ENCODE measurements at places on chromosomes 11 and 22.

GRCh38 chr11:69504576-69505335 is 23.3 kb downstream of the LINC01488 start:
- DNase-seq = no peak

GRCh38 chr11:102172127-102172848 is 62.0 kb downstream of the YAP1 start:
- DNase-seq = no peak

- no peak for DNase-seq
Measured at GRCh38 chr11:128294001-128294670, 293.2 kb downstream of the ETS1 start.

DNA sequence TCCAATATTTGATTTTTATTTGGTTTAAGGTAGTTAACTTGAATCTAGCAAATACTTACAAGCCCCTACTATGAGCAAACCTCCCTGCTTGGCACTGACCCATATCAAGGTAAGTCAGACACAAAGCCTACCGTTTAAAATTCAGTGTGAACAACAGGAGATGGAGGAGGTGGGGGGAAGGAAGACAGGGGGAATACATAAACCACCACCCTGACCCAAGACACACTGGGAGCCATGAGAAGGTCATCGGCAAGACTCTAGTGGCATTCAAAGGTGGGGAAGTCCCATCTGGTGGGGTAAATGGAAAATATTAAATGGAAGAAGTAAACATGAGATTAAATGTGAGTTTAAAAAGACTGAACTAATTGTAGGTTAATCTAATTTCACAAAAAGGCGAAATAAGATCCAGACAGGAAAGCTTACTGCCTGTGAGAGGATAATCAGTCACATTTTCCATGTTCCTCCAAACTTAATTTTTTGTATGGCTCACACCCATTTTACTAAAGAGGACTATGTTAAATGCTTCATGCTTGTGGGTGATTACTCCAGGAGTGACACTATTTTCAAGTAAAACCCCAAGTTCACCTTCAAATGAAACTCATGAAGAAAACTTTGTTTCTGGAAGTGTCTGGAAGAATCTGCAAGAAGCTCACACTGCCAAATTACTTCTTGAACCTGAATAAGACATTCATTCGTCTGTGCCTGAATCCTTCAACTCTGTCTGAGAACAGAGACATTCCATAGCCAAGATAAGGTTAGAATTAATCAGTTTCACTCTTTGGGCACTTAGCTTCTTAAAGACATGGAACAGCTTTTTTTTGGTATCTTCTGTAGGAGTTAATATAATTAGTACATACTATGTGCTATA is 51.7 kb downstream of the PITPNB start:
- DNase-seq = no peak

GRCh38 chr11:123083623-123084029 is 21.7 kb upstream of the HSPA8 start:
- no peak for DNase-seq

GRCh38 chr11:95688501-95689222 is 100.9 kb downstream of the FAM76B start:
- no peak for DNase-seq

DNA sequence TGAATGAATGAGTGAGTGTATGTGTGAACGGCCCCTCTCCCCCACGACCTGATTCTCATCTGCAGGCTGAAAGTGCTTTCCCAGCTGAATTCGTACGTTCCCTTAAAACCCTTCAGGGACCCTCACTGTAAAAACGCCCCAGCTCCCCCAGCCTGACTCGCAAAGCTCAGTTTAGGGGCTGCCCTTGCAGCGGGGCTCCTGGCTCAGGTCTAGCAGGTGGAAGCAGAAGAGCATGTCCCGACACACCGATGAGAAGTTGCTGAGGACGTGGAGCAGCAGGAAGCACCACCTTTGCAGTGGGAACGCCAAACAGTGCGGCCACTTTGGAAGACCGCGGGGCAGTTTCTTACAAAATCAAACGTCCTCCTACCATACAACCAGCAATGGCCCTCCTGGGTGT is 3.6 kb upstream of the MRPL23 start:
- no peak for DNase-seq

DNA sequence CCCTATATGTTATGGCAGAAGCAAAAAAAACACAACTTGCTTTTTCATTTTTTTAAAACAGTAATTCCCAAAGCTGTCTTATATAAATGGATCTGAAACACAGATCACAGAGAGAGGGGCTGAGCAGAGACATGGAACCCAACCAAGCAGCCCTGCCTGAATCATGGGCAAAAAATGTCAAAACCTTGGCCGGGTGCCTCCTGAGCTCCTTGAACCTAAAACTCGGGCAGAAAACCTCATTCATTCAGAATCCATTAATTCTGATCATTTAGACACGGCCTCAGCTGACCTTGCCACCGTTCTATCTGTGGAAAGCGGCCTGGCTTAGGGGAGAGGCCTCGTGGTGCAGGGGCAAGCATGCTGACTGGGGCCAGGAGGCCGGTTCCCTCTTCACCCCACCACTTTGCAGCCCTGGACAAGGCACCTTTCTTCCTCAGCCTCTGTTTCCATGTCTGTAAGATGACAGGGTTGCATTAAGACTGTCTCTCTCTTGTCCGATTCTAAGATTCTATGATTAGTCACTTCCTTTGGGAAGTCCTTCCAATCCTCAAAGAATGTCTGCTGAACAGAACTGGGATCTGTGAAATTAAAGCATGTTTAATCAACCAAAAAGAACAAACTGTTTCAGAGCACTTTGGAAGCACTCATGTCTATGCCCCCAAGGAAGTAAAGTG is 26.0 kb downstream of the TENM4 start:
- no peak for DNase-seq

DNA sequence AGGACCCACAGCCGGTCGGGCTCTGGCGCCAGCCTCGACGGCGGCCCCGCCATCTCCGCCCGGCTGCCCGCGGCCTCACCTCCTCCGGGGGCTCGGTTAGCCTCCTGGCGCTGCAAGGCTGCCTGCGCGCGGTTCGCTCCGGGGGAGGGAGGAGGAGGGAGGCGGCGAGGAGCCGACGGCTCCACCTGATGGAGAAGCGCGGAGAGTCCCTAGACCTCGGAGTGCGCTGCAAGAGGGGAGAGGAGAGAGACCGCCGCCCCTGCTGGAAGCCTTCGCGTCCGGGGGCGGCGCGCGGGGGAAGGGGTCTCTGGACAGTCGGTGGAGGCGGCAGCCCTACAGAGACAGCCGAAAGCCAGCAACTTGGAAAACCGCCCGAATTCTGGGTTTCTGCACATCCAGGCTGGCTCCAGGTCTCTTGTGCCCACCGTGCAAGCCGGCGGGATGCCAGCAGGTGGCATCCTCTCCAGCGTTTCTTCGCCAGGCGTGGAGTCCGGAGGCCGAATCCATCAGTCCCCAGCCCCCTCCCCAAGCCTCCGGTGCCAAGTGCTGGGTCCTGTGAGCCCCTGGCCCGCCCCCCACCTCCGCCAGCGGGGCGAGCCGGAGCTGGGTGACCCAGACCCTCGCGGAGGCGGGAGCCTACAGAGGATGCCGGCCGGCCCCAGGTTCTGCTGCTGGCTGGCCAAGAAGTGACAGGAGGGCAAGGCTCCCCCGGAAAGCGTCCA is 2.9 kb upstream of the KIRREL3 start:
- peak; percentile 47 for DNase-seq

- DNase-seq = no peak
Measured at GRCh38 chr22:36480941-36481392, 473 bp downstream of the TXN2 start.

- no peak for DNase-seq
Measured at GRCh38 chr11:1301220-1302000, 8.0 kb downstream of the TOLLIP start.

DNA sequence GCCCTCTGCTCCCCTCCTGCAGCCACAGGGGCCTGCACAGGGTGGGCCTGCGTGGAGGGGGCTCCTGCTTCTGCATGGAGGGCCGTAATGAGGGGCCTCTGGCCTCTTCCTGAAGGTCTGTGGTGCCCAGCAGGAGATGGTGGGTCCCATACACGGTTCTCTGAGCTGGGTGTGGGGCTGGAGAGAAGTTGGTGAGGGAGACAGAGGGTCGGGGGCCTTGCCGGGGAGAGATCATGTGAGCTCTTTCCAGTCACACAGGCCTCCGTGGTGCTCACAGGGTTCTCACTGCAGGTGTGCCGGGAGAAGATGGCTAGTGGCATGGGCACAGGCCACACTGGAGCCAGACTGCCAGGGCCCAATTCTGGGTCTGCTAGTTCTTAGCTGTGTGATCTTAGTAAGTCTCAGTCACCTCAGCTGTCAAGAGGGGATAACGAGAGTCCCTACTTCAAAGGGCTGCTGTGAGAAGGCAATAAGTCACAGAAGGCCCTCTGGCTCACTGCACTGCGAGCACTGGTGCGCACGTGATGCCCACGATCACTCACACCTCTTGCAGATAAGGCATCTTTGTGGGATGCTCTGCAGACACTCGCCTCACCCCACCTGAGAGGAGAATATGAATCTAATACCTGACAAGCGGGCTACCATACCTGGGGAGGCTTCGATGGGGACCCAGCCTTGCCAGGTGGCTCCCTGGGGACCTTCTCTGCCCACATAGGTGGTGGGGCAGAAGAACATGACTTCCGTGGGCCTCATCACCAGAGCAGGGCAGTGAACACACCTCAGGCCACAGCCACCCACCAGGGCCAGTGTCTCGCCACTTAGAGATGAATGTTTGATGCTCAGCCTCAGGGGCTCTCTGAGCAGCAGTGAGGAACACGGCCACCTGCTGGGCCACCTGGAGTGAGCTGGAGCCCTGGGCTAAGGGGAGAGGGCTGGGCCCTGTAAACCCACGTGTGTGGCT is 14.5 kb downstream of the KCNC1 start:
- DNase-seq = no peak

DNA sequence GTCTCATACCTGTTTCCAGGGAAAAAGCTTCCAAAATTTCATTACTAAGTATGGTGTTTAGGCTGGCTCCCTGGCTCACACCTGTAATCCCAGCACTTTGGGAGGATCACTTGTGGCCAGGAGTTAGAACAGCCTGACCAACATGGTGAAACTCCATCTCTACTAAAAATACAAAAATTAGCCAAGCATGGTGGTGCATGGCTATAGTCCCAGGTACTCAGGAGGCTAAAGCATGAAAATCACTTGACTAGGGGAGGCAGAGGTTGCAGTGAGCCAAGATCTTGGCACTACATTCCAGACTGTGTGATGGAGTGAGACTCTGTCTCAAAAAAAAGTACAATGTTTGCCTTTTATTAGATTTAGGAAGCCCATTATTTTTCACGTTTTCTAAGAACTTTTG is 331.5 kb upstream of the CCDC90B start:
- no peak for DNase-seq

GRCh38 chr11:3147257-3147619 is 17.9 kb downstream of the OSBPL5 start:
- no peak for DNase-seq

- DNase-seq = no peak
Measured at GRCh38 chr11:44970293-44970692, 19.6 kb upstream of the TP53I11 start.

DNA sequence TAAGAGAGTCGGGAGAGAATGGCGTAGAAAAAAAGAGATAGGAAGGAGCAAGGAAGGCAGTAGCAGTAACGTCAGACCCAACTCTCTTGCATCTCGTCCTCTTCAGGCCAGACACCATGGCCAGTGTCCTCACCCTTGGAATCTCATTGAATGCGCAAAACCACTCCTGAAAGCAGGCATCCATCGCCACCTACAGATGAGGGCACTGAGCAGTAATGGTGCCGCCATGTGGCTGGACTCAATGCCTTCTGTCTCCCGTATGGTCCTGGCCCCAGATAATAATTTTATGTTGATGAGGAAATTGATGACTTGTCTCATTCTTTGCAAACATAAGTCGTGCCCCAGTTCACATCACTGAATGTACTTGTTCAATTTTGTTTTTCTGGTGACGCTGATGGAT is 17.8 kb upstream of the ALX4 start:
- no peak for DNase-seq

- DNase-seq = no peak
Measured at GRCh38 chr11:72141066-72141465, 5.5 kb downstream of the FOLR3 start.

DNA sequence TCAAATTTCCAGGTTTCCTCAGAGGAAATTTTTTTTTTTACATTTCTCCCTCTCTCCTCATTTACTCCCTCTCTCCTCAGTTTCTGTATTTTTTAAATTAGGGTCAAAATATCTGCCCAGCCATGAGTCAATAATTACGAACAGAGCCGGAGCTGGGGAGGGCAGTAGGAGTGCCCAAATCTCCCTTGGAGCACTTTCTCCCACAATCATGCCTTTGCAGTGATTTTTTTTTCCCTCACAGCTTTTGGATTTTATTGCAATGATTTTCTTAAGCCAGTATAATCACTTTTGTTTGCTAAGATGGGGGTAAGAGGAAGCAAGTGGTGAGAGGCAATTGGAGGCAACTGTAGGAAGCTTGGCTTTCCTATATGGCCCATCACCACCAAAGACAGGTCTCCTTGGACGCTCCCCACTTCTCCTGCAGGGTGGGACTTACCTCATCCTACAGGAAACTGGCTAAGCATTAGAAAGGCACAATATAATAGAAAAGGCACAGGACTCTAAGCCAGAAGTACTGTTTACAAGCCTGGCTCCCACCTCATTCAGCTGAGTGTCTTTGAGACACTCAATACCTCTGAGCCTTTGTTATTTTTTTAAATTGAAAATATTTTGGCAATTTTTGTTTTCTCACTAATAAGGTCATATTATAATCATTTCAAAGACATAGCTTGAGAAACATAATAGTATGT is 192.6 kb upstream of the PITPNB start:
- DNase-seq = no peak

GRCh38 chr22:43238526-43239006 is 51.6 kb upstream of the TTLL12 start:
- DNase-seq = no peak

GRCh38 chr11:528166-528814 is 7.1 kb downstream of the HRAS start:
- no peak for DNase-seq

DNA sequence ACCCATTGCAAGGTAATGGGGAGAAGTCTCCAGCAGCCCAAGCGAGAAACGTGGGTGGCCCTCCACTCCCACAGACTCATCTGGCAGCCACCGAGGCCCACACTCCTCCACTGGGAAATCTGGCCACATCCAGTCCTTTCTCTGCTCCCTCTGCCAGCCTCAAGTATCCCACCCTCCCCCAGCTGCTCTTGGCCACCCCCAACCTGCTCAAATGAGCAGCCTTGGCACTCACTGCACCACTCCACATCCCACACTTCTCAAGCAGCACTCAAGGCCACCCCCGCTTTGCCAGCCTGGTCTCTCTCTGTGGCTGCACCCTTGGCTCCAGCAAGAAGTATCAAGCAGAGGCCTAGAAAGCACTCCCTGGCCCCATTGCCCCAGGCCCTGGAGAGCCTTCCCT is 28.2 kb downstream of the SLC22A12 start:
- no peak for DNase-seq

- DNase-seq = no peak
Measured at GRCh38 chr22:36465232-36466021, 16.0 kb downstream of the TXN2 start.

DNA sequence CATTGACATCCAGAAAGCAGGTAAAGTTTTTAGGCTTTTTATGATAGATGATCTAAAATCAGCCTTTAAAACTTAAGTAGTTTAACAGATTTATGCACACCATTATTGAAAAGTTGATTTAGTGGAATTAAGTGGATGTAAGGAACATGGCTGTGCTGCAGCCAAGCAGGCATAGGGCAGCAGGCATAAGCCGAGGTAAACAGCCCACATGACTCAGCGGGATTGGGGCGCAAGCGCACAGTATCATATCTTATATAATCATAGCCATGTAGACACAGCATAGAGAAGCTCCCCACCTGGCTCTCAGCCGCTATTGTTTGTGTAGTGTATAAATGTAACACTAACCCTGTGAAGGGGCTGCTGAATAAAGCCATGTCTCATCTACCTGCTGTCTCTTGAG is 157.5 kb downstream of the WNT11 start:
- no peak for DNase-seq

- DNase-seq = no peak
Measured at GRCh38 chr11:117839936-117840813, 15.6 kb upstream of the FXYD2 start.
